Midbrain (tissue), 1 donor: ENCODE measurements at places on chromosomes 6 and 20.

DNA sequence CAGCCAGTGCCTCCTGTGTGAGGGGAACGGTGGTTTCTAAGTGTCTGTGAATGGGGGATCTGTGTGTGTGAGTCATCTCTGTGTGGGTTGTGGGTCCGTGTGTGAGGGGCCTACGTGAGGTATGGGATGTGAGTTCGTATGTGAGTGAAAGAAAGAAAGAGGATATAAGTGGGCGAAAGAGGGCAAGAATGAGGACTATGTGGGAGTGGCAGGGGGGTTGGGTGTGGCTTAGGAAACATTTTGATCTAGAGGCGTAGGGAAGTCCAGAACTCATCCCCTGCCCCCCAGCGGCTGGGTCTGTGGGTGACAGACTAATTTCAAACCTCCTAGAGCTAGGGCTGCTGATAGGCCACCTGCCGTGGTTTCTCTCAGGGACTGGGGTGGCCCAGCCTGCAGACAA, 35.5 kb downstream of the DHX35 start:
- no peak for DNase-seq

- peak; percentile 51 for DNase-seq
Observed at GRCh38 chr6:2998998-2999617, 586 bp upstream of the NQO2 start.

DNA sequence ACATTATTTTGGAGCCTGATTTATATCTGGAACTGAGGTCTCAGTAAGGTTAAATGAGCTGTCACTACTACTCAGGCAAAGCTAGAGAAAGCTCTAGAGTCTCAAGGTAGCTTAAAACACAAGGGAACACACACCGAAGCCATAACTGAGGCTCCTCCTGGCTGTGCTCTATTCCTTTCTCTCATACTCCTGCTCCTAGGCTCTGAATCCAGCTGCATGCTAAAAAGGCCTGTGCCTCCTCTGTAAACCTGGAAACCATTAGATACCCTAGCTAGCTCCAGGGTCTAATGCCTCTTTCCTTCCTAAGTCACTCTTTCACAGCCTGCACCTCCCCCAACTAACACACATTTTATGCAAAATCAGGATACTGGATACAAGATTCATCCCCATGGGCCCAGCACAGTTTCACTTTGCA, 17.1 kb downstream of the RIPOR2 start:
- no peak for DNase-seq

DNA sequence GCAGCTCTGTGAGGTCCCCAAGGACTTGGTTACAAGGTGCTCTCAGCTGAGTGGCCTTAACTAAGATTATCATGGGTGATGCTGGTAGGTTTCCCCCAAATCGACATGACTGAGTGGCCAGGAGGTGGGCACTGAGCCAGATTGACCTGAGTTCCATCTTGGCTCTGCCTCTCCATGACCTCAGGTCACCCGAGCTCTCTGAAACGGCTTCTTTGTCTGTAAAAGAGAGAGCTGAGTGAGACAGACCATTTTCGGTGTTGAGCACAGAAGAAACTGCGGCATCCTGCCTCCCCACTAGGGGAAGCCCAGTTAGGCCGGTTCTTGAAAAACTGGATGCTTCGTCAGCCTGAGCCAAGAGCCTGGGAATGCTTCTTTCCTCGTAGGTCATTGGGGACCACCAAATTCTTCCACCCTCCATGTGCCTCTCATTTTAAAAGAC, 14.1 kb upstream of the STX16 start:
- no peak for DNase-seq

- DNase-seq, result no peak
Observed at GRCh38 chr20:37498066-37498665, 22.9 kb upstream of the NNAT start.

GRCh38 chr20:44247131-44247571, at the start of gene GDAP1L1:
Gene GDAP1L1, plus strand, starts transcription at chr20:44247308. Its CDS starts 27 bp downstream, at chr20:44247335.
- peak; percentile 8 for DNase-seq

- no peak for DNase-seq
Observed at GRCh38 chr20:23645575-23645974, 7.8 kb upstream of the CST3 start.

- DNase-seq, result peak; percentile 47
Observed at GRCh38 chr6:118509009-118509617, 39.0 kb upstream of the PLN start.

- DNase-seq, result no peak
Observed at GRCh38 chr20:1323830-1324597, 4.9 kb downstream of the SDCBP2 start.

DNA sequence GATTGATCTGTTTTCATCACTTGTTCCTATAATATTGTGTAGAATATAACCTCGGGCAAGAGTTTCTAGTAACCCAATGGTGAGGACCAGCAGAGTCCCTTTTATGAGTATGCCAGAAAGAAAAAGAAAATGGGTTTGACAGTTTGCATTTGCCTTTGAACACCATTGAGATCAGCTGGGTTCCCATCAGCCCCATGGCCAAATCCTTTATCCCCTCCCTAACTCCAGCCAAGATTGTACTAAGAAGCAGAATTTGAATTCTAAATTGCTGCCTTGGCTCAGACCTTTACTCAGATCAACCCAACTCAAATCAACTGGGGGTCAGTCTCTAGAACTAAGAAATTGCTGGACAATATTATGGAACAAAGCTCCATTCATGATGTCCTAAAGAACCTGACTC, 187.4 kb downstream of the TBC1D7 start:
- DNase-seq, result no peak

DNA sequence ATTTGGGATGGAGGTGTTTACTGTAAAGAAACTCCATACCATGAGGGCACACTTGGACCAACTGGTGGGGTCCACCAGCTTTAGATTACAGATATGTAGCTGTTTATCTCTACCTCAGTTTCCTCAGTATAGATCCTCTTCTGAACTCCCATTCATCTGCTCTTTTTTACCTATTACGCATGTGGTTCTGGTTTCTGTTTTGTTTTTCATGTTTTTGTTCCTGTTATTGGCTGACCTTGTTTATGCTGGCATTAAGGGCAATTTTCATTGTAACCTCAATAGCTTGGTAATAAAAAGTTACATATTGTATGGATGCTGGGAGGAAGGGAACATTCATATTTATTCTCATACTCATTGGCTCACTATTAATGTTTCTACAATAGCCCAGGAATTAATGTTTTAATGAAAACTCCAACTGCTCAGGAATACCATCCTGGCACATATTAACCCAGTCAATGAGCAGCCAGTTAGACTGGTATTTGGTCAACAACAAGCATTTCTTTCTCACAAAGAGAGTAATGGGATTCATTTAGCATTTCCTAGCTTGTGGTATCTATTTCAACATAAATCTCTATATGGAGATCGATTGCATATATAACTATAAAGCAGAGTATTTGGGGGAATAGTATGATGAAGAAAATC, 83.8 kb upstream of the FAM184A start:
- DNase-seq, result no peak

GRCh38 chr6:85644279-85644762, 1.6 kb upstream of the SYNCRIP start:
- no peak for DNase-seq

- DNase-seq, result no peak
Observed at GRCh38 chr20:38608188-38608587, 6.6 kb downstream of the ARHGAP40 start.

DNA sequence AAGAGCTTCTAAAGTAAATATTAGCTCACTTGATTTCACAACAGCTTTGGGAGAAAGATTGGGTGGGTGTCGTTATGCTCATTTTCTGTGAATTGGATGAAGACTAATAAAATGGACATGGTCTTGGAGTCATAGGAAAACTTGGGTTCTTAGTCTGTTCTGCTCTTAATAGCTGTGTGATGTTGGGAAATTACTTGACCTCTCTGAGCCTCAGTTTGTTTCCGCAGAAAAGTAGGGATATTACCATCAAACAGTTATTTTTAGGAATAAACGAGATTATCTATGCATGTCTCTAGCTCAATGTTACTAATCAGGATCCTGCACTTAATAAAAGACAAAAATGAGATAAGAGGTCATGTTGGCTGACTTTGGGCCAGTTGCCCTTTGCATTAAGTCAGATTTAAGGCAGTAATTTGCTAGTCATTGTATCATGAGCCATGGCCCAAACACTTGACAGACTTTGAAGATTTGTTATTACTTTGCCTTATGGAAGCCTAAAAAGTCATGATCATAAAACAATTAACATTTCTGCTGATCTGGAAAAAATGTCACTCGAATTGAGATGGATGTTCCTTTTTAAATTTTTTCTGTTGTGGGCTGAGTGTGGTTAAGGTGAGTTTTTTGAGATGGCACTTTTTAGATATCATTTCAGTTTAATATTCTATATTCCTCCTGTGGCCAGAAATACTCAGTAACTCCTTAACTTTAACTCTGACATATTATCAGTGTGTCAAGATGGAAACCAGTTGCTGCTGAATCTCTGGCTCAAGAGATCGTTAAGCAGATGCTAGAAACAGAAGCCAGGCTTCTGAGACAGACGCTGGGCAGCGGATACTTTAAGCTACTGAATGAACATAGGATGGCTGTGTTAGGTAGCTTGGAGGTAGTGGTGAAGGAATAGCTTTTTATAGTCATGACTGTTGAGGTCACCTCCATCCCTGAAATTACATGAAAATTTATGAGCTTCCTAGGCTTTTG, 291.6 kb downstream of the PHF3 start:
- no peak for DNase-seq

DNA sequence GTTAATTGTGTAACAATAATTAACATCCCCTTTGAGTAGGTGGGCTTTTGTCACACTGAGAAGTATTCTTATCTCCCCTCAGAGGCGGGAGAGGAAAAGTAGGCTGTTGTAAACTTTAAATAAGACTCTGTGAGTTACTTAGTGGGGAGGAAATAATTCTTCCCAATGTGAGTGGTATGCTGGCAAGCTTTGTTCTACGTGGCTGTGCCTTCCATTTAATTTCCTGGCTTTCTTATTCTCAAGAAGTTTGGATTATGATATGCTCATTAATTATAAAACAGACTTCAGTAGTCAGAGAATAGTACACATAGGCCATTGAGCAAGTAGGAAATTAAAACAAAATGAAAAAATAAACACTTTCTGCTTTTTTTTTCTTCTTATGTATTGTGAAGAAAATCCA, 19.1 kb downstream of the ADGRB3 start:
- DNase-seq, result no peak

- DNase-seq, result no peak
Observed at GRCh38 chr6:134093007-134093573, 40.7 kb upstream of the SLC2A12 start.

DNA sequence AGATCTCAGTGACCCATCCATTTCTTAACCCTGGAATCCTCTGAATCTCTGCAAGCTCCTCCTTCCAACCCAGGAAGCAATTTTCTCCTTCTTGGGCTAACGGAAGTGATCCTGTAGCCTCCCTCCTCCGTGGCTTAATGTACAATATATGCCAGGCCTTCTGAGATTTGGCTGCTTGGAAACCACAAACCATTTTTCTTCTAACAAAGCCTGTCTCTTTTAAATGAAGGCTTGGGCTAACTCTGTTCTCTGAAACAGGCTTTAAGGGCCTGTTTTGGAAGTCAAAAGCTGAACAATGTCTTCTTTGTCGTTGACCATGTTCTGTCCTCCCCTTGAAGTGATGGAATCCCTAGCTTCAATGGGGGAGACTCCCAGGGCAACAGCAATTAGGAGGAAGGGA, 14.9 kb downstream of the FYN start:
- peak; percentile 55 for DNase-seq

DNA sequence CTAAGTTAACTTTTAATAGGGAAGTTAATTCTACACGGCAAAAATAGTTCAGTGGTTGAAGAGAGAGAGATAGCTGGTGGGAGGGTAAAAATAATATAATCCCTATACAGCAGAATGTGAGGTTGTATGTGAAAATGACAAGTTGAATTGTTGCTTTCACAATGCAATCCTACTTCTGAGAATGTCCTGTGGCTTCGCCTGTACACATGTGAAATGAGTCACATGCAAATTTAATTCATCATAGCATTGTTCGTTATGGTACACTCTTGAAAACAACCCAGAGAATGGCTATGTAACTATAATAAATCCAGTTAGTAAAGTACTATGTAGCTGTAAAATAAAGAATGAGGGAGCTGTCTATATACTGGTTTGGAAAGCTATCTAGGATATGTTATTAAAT, 46.0 kb upstream of the HINT3 start:
- DNase-seq, result no peak

DNA sequence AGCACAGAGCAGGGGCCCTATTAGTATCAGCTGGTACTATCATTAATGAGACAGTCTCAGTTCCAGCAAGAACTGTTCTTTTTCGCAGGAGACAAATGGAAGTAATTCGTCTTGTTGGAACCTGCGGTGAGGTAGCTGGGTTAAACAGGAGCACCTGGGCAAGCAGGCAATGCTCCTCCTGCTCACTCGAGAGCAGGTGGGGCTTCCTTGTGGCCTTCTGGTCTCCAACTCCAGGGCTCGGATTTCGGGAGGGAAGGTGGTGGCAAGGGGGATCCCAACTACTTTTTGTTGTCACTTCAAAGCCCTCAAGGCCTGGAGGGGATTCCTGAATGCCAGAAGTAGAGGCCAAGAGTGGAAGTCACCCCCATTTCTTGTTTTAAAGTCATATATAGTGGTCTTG, 1.3 kb upstream of the SPEF1 start:
- DNase-seq, result no peak

DNA sequence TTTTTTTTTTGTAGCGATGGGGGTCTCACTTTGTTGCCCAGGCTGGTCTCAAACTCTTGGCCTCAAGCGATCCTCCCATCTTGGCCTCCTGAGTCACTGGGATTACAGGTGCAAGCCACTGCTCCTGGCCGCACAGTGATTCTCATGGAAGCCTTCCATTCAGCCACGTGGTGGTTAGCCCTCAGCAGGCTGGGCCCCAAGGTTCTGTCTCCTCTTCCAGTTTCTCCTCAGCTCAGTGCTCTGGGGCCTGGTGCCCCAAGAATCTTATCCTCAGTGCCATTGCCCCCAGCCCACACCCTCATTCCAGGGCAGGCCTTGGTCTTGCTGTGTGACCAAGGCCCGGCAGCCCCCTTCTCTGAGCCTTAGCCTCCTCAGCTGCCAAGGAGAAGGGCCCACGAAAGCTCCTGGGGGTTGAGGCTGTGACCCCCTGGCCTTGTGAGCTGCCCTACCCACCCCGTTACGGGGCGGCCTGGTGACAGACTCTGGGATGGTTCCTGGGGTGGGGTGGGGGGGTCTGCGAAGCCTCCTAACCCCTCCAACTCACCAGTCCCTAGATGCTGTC, 16.4 kb downstream of the SRC start:
- DNase-seq, result no peak

DNA sequence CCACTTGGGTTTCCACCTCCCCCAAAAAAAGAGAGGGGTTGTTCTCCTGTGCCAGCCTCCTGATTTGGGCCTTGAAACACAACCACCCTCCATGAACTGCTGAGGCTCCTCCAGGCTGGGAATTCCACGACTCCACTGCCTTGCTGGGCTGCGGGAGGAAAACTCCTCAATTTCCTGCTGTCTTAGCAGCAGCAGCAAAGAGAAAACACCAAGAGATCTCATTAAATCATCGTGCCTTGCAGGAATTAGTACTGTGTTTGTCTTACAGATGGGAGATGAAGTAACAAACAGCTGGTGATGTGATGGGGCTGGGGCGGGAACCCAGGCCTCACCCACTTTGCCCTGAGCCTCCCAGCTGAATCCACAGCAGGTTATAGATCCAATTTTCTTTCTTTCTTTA, 29.0 kb downstream of the BPIFB1 start:
- DNase-seq, result no peak
